Adipose tissue (tissue), 3 donors: ENCODE measurements at places on chromosomes 11 and 22. TPM values are rescaled to one million over a fixed set of nuclear protein-coding genes. Genes with fewer than 3 reads are reported as not detected.

The PANX2 gene
- 0.36 TPM for polyA plus RNA-seq

The FXYD2 gene
- polyA plus RNA-seq, result 10.3 TPM

The KRTAP5-1 gene
- not detected for polyA plus RNA-seq

The MUC5AC gene
- polyA plus RNA-seq, result 0.56 TPM

The OR2D2 gene
- not detected for polyA plus RNA-seq

The PRRG4 gene
- 0.54 TPM for polyA plus RNA-seq

The NLRP14 gene
- not detected for polyA plus RNA-seq

The KRTAP5-10 gene
- not detected for polyA plus RNA-seq

The HMOX1 gene
- polyA plus RNA-seq, result 358 TPM

The LGR4 gene
- 26.1 TPM for polyA plus RNA-seq

The TCN1 gene
- polyA plus RNA-seq, result 1.3 TPM
